B cell (primary cell): ENCODE measurements at places on chromosomes 4 and X. TPM values are rescaled to one million over a fixed set of nuclear protein-coding genes. Genes with fewer than 3 reads are reported as not detected.

DNA sequence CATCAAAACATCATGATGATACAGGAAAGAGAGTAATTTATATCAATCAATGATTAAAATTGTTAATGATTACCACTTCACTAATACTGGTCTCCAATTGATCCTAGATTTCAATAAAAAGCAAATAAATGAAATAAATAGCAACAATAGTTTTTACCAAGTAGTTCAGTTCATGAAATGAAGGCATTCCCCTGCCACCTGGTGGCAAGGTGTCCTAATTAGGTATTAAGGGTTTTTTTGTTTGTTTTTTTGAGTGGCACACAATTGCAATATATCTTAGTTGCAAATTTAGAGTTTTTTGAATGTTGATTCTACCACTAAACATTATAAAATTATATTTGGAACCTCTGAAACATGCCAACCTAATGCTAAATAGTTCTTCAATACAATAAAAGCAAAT, 157.4 kb upstream of the PDE5A start:
- H3K4me3 ChIP-seq: no peak overlapping the region
- no peaks in the 10 kb centered on the region for H3K27me3 ChIP-seq
- no peaks in the 10 kb centered on the region for H3K36me3 ChIP-seq
- H3K27ac ChIP-seq: no peak overlapping the region

Gene MAGED4
- 4.8 and 12.2 TPM in 2 replicates for polyA plus RNA-seq

- no peak overlapping the region for H3K27ac ChIP-seq
- H3K27me3 ChIP-seq: no peaks in the 10 kb centered on the region
- H3K36me3 ChIP-seq: no peaks in the 10 kb centered on the region
- no peak overlapping the region for H3K4me3 ChIP-seq
These were observed 7.0 kb upstream of the USO1 start for GRCh38 chr4:75717408-75717807.

DNA sequence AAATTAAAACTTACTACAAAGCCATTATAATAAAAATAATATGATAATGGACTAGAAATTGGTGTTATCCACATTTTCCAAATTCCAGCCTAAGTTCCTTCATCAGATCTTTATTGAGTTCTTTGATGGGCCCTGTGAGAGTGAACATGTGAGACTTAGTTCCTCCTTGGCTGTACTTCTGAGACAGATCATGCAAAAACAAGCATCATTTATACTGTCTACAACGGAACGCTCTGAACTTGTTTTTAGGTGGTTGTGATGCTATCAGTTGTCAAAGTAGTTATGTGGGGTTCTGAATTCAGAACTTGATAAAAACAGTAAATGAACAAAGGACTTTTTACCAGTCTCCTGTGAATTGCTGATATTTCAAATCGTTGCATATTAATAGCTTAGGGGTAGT, 48.9 kb downstream of the JADE3 start:
- peak; percentile 62 for DNase-seq
- no peak overlapping the region for H3K4me3 ChIP-seq
- H3K27ac ChIP-seq: peak overlapping the region; percentile 74
